ENCODE measurements at places on chromosomes 12 and 14.

GRCh38 chr12:104964856-104965205 is 6.7 kb upstream of the SLC41A2 start:
- no peak for DNase-seq

DNA sequence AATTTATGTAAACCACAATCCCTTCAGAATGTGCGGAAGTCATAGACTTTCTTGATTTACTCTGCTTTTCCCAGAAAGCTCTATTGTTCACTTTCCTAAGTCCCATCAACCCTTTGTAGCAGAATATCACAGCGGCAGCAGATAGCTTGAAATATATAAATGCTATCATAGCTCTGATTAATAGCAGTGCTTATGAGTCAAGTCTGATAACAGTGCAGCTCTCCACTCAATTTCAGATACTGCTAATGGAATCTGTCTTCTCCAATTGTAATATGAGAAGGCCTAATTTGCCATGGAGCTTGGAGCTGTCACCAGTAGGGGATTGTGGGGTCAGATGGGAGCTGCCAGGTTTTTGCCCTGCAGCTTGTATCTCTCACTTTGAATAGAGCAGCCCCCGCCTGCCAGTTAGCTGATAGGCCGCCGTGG is 10.9 kb downstream of the TMEM260 start:
- no peak for DNase-seq

- no peak for DNase-seq
Measured at GRCh38 chr12:53980104-53980801, 4.7 kb upstream of the HOXC10 start.

DNA sequence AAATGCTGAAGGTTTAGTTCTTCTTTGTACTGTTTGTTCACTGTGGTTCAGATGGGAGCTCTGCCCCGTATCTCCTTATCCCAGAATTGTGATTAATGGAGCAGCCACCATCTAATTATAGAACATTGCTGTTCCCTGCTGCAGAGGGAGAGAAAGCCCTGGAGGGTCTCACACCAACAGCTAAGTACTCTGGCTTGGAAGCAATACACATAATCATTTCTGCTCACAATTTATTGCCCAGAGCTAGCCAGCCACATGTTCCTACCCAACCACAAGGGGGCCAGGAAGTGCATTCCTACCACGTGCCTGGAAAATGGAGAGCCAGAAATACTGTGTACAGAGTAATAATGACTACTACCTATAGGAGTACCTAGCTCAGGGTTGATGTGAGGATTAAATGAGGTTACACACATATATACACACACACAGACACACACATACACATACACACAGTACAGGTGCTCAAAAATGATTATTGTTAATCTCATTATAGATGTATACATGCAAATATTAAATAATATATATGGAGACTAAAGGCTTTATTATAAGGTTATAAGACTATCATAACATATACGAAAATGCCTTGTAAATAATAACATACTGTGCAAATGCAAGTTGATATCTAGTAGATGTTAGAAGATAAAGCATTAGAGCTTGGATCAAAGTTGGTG is 22.3 kb downstream of the MSRB3 start:
- DNase-seq = no peak

DNA sequence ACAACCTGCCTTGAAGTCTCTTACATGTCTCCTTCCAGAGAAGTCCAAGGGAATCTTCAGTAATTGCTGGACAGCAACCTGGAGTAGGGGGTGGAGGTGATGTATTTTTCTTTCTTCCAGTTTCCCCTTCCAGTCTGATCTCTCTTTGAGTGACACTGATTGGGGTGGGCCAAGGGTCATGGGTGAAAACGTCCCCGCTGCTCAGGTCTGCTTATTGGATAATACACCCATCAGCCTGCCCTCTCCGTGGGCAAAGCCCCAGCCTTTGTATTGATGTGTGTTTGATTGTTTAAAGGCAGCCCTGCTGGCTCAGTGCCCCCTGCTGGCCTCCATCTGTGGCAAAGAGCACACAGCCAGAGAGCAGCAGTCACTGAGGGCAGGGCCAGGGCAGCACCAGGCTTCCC is 35.7 kb upstream of the ATP2A2 start:
- DNase-seq = peak; percentile 36

DNA sequence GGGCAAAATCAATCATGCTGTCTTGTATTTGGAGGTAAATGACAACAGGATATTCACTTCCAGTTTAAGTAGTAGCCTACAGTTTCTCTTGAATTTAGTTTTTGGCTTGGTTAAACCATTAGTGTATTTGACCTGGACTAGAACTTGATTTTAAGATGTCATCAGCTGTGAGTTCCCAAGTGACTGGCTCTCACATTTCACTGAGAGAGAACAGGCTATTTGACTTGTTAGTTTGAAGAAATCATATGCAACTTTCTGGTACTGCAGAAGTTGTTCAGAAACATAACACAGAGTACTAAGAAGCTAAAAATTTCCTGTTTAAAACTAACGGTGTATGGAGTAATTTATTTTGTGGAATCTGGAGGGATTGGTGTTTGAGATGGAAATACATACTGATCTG is 22.3 kb downstream of the MNAT1 start:
- DNase-seq = no peak

GRCh38 chr14:102930138-102930752 is 7.8 kb downstream of the AMN start:
- no peak for DNase-seq

DNA sequence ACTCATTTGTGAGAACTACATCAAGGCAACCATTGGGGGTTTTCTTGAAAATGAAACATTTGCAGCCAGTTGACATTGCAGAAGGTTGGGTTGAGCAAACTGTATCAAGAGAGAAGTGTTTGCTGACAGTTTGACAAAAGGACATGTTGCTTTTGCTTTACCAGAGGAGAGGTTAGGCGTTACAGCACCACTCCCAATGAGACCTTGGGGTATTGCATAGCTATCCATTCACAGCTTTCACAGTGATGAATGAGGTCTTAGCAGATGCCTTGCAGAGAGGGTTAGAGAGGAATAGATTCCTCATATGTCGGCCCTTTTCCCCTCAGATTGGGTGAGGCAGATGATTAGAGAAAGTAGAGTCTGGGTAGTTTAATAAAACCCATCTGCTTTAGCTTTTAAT is 988.9 kb upstream of the FLRT2 start:
- DNase-seq = no peak

GRCh38 chr12:58458102-58458501 is 462.2 kb downstream of the LRIG3 start:
- no peak for DNase-seq

GRCh38 chr14:100295376-100296105 is 10.7 kb downstream of the SLC25A29 start:
- DNase-seq = no peak

GRCh38 chr14:67602076-67602475 is 2.0 kb upstream of the PIGH start:
- DNase-seq = no peak

Data from stimulated activated CD4-positive, alpha-beta T cell treated with anti-CD3 and anti-CD28 coated beads, Interleukin-15, amount 100 ng/mL, for 1 hour (primary cell).